ENCODE measurements at places on chromosomes 4 and X.

- DNase-seq = no peak
Measured at GRCh38 chr4:163815776-163816175, 321.3 kb downstream of the TMA16 start.

DNA sequence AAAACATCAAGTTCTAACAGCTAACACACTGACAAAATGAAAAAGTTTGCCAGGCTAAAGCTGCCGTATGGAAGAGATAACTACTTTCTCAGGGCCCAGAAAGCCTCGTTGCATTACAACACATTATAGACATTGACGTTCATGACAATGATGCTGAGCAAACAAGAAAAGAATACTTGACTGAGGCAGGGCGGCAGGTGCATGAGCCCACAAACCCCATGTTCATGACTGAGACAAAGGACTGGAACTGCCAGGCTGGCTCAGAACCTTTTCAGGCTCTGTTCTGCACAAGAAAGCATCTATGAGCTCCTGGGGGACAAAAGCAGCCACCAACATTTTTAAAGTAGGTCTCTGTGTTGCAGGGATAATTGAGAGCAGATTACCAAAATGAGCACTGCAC, 13.6 kb downstream of the TLR6 start:
- no peak for DNase-seq

GRCh38 chrX:131677655-131678628, 134.1 kb downstream of the OR13H1 start:
- DNase-seq = peak; percentile 29

GRCh38 chr4:138392751-138393308, 150.7 kb upstream of the SLC7A11 start:
- no peak for DNase-seq

DNA sequence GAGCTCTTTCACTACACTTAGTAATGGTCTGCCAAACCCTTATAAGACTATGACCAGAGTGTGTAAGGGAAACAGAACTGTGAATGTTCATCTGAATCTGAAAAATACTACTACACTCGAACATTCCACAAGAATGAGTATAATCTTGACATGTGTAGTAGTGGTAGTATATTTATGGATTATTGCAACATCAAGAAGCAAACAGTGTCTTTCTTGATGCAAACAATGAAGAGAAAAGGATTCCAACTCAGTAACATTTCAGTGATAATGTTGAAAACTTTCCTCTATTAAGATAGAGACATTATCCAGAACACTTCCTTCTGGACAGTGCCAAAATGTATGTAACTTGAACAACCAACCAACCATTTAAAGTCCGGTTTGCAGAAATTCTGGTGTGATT, 394.7 kb upstream of the CPEB2 start:
- DNase-seq = no peak

GRCh38 chr4:8844976-8845690, 26.5 kb downstream of the HMX1 start:
- DNase-seq = no peak

DNA sequence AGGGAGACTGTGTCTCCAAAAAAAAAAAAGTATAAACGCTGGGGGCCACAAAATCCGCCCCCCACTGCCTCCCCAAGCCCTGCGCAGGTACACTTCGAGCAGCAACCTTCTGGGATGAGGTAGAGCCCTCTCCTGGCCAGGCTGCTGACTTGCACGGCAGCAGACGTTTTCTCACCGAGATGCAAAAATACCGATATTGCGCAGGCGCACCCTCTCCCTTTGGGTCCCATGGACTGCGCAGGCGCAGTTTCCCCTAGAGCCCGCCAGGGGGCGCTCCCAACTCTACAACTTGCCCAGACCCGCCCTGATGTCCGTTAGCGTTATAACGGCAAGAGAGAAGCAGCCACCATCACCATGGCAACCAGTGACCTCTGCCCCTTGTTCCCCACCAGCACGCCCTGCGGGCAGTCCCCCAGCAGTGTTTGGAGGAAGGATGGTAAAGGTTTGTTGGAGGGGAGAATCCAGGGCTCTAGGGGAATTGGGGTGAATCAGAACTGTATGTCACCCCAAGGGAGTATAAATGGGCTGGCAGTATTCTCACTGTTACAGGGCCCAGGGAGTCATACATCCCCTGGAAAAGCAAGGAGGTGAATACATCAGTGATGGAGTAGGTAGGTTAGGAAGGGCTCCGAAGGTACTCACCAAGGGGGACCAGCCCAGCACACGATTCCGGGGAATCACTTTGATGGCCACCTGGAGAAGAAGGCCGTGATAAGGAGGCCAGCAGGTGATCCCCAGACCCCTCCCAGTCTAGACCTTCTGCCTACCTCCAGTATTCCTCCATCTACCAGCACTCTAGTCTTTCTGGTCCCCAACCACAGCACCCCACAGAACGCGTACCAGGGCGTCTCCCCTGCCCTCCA, 1.5 kb downstream of the PIM2 start:
- peak; percentile 83 for DNase-seq

GRCh38 chr4:144288011-144288903, 147.7 kb upstream of the GYPA start:
- no peak for DNase-seq

DNA sequence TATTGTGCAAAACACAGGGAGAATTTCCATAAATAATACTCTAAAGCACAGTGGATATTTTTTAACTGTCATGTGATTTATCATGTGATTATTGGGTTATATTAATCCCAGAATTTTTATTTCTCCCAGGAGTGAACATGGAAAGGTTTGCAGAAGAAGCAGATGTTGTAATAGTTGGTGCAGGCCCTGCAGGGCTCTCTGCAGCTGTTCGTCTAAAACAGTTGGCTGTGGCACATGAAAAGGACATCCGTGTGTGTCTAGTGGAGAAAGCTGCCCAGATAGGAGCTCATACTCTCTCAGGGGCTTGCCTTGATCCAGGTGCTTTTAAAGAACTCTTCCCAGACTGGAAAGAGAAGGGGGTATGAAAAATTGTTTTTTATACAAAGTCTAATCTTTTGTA, 10.0 kb downstream of the ETFDH start:
- DNase-seq = no peak

GRCh38 chr4:88729146-88729760, 31.6 kb upstream of the NAP1L5 start:
- no peak for DNase-seq

DNA sequence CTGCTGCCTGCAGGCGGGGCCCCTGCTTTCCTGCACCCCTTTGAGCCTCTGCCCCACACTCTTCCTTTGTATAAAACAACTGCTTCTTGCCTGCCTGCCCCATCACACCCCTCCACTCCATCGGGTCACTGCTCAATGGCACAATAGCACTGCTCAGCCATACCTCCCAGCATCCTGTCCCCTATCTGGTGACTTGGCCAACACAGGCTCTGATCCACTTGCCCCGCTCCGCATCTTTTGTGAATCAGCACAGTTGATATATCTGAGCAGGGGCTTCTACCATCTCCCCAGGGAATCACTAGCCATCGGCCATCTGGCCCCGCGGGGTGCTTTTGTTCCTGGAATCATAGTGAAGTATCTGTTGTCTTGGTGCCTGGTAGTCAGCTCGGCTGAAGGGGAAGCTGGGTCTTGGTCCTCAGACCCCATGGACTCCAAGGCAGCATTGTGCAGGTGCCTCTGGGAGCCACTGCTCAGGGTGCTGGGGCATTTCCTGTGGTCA, 45.3 kb downstream of the MAP7D3 start:
- DNase-seq = no peak

GRCh38 chr4:8652181-8653078, 59.9 kb downstream of the CPZ start:
- DNase-seq = no peak

DNA sequence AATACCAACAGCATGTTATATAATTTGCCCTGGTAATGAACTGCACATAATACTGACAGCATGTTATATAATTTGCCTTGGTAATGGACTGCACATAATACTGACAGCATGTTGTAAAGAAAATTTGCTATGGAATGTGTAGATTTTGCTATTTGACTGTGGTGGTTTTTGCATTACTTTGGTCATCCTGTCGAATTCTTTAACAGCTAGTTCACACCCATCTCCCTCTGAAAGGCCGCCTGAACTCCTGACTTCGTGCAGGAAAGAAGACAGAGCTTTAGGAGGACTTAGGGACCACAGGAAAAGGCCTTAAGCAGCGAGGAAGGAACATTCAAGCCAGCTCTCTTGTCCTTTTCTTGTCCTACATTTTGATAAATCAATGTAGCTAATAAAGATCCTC, 45.2 kb upstream of the DCLK2 start:
- DNase-seq = no peak

DNA sequence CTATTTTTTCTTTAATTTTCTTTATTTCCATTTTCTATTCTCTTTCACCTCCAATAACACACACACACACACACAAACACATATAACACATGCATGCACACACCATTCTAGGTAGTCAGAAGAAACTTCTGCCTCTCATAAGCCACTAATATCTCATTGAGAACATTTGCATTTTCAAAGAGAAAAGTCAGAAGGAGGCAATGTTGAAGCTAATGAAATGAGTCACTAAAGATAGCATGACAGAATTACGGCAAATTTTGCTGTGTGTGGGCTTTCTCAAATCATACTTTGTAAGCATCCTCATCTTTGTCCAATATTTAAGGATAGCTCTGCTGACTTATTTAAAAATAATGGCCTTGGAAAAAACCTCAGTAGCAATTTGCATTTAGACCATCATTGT, 291.3 kb downstream of the GUCY2F start:
- DNase-seq = no peak

GRCh38 chr4:105369988-105370387, 103.9 kb downstream of the PPA2 start:
- no peak for DNase-seq

DNA sequence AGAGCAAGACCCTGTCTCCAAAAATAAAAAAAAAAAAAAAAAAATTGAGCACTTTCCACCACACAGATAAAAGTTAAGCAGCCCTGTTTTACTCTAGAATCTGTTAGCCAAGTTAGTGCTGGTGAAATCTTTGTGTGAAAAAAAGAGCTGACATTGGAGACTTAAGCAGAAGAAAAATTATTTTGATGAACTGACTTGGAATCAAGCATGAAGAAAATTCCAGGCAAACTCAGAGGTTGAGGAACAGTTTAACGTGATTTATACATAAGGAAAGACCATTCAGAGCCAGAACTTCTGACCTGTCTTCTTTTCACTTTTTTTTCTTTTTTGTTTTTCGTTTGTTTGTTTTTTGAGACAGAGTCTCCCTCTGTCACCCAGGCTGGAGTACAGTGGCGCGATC, 79.6 kb upstream of the RBPJ start:
- DNase-seq = no peak

- no peak for DNase-seq
Measured at GRCh38 chr4:3708611-3709010, 57.6 kb upstream of the ADRA2C start.

GRCh38 chr4:153788413-153789276, at the start of gene SFRP2:
Gene SFRP2 (minus strand): TSS chr4:153789083. CDS start chr4:153788835, 248 bp downstream.
- no peak for DNase-seq

DNA sequence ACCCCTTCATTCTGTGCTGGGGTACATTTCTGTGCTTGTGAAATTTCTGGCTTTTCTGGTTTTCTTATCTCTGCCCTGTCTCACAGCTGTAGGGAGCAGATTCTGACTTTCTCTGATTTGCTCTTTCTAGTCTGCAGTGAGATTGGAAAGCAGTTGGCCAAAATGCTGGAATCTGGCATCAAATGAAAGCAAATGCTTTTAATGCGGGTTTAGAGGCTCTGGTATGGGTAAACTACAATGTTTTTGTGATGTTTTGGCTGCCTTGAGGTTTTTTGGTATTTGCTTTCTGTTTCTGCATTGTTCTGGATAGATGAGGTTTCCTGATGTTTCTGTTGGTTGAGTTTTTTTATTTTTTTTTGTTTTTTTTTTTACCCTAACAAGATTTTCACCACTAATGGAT, 23.8 kb downstream of the SMIM20 start:
- DNase-seq = no peak

DNA sequence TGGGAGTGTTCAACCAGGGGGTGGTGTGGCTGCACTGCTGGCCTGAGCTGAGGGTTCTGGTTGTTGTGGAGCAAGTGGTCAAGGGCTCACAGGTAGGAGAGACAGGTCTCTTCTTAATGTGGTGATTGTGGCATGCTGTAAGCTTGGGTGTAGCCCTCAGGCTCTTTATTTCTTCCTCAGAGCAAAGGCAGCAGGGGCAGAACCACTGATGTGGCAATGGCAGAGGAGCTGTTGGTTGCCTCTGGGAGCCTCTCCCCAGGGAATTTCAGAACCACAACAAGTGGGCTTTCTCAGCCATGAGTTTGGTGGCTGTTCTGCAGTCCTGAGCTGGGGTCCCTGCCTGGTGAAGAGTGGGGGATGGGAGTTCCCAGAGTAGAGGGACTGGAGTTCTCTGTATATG, 1017.2 kb downstream of the SH3BGRL start:
- DNase-seq = no peak

DNA sequence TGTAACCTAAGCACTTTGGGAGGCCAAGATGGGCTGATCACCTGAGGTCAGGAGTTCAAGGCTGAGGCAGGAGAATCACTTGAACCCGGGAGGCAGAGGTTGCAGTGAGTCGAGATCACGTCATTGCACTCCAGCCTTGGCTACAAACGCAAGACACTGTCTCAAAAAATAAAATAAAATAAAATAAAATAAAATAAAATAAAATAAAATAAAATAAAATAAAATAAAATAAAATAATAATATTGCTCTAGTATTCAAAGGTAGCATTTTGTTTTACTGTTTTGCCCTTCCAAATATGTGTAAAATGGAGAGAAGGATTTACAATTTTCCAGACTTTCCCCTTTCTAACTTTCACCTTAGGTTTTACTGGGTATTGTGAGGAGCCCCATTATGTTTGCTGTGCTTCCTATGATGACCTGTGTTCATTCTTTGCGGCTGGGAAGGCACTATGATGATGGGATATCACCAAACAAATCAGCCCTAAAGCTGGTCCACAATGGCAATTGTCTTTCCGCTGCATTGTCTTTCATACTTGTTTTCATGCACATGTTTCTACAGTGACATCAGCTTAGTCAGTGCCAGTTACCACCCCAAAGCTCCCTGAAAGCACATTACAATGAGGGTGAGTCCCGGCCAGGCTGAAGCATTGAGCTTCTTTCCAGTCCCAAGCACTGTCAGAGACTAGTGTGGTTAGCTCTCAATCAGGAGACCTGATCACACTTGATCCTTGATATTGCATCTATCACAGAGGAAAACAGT, 50.8 kb downstream of the DTHD1 start:
- no peak for DNase-seq

DNA sequence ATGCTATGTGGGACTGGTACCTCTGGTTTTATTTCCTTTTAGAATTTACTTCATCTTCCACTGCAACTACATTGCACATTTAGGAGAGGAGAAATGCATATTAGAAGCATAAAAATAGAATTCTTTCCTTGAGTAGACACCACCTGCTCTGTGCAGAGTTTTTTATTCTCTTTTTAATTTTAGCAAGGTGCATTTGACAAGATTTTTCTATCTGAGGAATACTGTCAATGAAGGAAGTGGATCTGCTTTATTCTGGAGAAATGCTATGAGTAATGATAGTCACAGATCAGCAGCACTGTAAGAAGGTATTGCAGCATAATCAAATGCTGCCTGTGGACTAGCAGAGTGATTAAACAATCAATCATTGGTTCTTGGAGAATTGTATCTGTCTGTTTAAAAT, 1038.3 kb downstream of the RAPGEF2 start:
- no peak for DNase-seq

GRCh38 chrX:9166584-9166944, 132.6 kb upstream of the FAM9B start:
- DNase-seq = no peak

- no peak for DNase-seq
Measured at GRCh38 chr4:74653331-74654229, 140.7 kb downstream of the BTC start.

- DNase-seq = no peak
Measured at GRCh38 chr4:156858071-156858470, 113.5 kb downstream of the PDGFC start.

Data from activated CD4-positive, alpha-beta T cell treated with anti-CD3 and anti-CD28 coated beads, Interleukin-2, amount 50 U/mL, for 1 hour (primary cell).